Cortex of kidney (tissue), 1 donor: ENCODE measurements at places on chromosomes 3 and 15.

DNA sequence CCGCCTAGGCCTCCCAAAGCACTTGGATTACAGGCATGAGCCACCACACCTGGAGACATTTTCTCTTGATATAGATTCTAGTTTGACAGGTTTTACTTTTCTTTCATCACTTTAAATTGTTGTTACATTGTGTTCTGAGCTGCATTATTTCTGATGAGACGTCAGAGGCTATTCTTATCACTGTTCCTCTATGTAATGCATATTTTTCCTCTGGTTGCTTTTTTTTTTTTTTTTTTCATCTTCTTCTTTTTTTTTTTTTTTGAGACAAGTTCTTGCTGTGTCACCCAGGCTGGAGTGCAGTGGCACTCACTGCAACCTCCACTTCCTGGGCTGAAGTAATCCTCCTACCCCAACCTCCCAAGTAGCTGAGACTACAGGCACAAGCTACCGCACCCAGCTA lies 41.2 kb downstream of the TRA2B start:
- DNase-seq = no peak

- DNase-seq = no peak
Measured at GRCh38 chr15:39641191-39641889, 60.5 kb downstream of the THBS1 start.

GRCh38 chr3:15097891-15098290 lies 1.1 kb downstream of the RBSN start:
- no peak for DNase-seq

GRCh38 chr3:192039593-192039992 lies 578.6 kb downstream of the PYDC2 start:
- DNase-seq = no peak

GRCh38 chr3:3196148-3196861 lies 16.8 kb upstream of the CRBN start:
- no peak for DNase-seq
